Tibial artery (tissue), 4 donors: ENCODE measurements at places on chromosomes 1 and 21.

GRCh38 chr1:213600879-213601278 is 386.9 kb upstream of the PROX1 start:
- no peak for DNase-seq

DNA sequence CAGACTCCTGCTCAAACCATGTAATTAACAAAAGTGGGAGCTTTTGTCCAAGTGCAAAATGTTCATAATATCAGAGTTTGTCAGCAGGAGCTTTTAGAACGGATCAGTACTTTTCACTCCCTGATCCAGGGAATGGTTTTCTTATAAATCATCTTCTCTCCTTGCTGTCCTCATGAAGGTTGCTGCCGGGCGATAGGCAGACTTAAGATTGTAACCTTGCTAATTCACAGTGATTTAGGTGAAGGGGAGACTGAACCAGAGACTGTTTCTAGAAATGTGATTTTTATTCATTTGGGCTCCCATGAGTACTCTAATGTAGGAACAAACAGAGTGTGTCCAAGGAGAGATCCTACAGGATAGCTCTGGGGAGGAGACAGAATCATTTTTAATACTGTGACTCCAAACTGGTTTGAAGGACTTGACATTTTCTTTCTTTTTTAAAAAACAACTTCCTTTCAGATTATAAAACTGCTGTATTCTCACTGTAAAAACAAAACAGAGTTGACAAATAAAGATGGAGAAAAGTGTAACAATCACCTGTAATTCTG is 23.7 kb downstream of the ELAVL4 start:
- DNase-seq = no peak

GRCh38 chr1:4149831-4150230 is 249.8 kb upstream of the C1orf174 start:
- no peak for DNase-seq

- no peak for DNase-seq
Measured at GRCh38 chr1:93180723-93181613, at the start of gene CCDC18. Gene CCDC18 (plus strand): TSS chr1:93180724. CDS start chr1:93183362, 2,638 bp downstream.

GRCh38 chr21:33493756-33494155 is 2.2 kb upstream of the DNAJC28 start:
- DNase-seq = no peak

GRCh38 chr21:21458124-21458631 is 460.0 kb downstream of the NCAM2 start:
- no peak for DNase-seq

- no peak for DNase-seq
Measured at GRCh38 chr1:97013136-97013535, 291.6 kb downstream of the PTBP2 start.

GRCh38 chr1:174262349-174263241 is 103.3 kb downstream of the RABGAP1L start:
- DNase-seq = no peak

GRCh38 chr1:174232761-174233160 is 73.4 kb downstream of the RABGAP1L start:
- no peak for DNase-seq

DNA sequence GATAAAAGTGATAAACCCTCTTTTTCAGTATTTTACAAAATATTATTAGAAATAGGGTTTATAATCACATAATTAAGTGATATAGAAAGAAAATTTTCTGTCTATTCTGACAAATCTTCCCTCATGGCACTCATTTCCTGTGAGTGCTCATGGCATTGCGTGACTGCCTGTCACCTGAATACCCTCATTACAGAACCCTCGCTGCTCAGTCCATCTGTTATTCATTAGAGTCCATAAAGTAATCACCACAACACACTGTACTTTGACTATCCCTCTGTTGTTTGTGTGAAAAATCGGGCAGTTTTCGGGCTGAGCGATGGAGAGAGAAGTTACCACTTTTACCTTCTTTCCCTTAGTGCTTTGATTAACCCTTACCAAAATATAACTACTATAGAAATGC is 100.4 kb upstream of the BRINP3 start:
- no peak for DNase-seq

GRCh38 chr1:163537809-163538208 is 216.1 kb downstream of the NUF2 start:
- no peak for DNase-seq

GRCh38 chr1:77027847-77028246 is 160.6 kb downstream of the ST6GALNAC5 start:
- no peak for DNase-seq

DNA sequence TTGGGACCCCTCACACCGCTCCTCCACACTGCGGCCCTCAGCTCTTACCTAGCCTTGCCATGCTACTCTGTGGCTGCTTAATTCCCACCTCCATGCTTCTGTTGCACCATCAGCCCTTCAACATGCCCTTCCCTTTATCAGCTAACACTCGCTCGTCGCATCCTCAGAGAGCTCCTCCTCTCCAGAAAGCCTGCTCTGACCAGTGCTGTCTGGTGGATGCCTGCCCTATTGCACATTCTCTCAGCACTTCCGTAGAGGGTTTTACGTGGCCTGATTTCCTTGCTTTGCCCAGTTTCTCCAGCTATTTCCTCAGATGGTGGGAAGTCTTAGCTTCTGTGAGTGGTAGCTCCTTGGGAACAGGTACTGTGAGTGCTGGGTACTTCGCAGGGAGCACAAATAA is 10.3 kb upstream of the LAD1 start:
- no peak for DNase-seq

GRCh38 chr1:217105437-217105836 is 382.2 kb upstream of the ESRRG start:
- no peak for DNase-seq

DNA sequence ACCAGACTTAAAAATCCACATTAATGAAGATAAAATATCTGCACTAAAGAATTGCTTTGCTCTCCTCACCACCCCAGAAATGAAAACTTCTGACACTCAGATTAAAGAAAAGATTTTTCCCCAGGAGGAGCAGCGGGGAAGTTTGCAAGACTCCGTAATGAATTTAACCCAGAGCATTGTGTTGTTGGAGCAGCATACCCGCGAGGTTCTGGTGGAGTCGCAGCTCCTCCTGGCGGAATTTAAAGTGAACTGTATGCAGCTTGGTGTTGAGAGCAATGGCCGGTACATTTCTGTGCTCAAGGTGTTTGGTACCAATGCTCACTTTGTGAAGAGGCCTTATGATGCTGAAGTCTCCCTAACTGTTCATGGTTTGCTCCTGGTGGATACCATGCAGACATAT is 46.4 kb downstream of the VPS13D start:
- no peak for DNase-seq

- DNase-seq = no peak
Measured at GRCh38 chr1:93910305-93910704, 1.1 kb upstream of the GCLM start.

- no peak for DNase-seq
Measured at GRCh38 chr1:110264430-110264829, 54.3 kb downstream of the KCNC4 start.

DNA sequence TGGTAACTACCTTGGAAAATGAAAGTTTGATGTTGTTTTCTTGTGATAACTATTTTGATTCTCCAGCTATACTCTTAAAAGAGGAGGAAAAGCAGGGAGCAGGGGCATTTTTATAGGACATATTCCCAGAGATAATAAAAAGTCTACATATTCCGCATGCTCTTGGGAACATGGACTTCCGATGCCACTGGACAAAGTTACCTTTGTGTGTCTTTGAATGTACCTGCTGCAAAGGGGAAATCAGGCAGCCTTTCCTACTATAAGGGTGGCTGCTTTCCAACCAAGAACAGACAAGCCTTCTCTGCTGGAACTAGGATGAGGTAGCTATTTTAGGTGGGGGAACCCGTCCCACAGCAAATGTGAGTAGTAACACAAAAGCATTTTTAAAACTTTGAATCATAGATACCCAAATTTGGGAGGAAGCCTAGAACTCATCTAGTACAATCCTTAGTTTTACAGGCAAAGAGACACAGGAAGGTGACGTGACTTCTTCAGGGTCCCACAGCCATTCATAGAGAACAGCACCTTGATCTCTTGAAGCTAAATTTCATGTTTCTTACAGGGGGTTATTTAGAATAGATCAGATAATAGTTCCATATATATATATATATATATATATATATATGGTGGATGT is 179.9 kb downstream of the FASLG start:
- DNase-seq = no peak

DNA sequence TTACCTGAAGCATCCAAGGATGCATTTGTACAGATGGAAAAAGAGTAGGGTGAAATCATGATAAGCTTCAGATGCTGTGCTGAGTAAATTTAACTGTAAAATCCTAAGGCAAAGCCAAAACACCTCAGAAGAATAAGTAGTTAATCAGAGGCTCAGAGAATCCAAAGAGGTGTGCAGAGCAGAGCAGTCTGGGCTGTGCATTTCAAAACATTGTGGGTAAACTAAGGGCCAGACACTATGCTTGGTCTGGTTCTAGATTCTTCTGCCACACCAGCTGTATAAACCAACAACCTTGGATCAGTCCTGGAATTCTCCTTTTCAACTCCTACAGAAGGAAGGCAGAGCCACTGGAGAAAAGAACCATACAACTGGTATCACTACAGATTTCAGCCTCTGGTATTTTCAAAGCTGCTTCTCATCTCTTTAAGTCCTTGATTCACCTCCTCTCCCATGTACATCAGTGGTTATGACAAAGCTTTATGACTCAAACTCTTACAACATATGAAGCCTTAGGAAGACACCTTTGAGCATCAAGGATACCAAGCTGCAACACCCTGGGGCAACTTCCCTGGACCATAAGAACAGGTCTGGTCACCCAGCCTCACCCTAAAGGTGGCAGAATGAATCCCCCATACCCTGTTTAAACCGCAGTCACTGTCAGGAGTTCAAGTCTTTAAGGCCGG is 11.6 kb upstream of the HIPK1 start:
- no peak for DNase-seq

DNA sequence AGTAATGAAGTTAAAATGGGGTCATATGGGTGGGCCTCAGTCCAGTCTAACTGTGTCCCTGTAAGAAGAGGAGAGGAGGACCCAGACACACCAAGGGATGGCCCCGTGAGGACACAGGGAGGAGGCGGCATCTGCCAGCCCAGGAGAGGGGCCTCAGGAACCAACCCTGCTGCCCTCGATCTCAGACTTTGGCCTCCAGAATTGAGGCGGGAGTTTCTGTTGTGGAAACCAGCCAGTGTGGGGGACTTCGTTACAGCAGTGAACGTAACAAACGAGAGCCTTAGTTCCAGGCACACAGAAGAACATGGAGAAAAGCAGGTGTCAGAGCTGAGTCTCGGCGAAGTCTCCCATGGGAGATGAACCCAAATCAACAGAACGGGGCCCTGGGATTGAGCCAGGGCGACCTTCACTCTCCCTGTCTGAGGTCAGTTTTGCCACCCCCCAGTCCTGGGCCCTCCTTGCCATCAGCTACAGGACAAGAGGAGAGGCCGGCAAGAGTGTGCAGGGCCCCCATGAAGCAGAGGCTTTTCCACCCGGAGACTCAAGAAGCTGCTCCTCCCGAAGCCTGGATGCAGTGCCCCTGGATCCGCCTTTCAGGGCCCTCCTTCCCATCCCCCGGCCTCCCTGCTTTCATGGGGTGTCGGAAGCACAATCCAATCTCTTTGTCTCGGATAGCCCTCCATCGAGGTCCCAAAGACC is 36.6 kb downstream of the TFF3 start:
- DNase-seq = no peak

DNA sequence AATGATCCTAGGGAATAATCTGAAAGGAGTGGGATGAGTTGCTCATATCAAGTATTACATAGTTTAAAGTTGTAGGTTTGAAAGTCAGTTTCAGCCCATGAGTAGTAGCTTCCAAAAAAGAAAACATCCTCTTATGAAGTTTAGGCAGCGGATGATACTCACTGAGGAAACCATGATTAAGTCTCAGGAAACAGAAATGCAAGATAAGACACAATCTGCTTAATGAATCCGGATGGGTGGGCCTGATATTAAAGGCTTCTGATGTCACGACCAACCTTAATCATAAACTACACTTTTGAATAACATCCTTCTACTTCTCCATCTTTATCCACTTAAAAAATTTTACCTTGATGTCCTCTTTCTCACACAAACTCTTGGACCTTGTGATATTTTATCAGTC is 61.8 kb downstream of the S1PR1 start:
- no peak for DNase-seq

DNA sequence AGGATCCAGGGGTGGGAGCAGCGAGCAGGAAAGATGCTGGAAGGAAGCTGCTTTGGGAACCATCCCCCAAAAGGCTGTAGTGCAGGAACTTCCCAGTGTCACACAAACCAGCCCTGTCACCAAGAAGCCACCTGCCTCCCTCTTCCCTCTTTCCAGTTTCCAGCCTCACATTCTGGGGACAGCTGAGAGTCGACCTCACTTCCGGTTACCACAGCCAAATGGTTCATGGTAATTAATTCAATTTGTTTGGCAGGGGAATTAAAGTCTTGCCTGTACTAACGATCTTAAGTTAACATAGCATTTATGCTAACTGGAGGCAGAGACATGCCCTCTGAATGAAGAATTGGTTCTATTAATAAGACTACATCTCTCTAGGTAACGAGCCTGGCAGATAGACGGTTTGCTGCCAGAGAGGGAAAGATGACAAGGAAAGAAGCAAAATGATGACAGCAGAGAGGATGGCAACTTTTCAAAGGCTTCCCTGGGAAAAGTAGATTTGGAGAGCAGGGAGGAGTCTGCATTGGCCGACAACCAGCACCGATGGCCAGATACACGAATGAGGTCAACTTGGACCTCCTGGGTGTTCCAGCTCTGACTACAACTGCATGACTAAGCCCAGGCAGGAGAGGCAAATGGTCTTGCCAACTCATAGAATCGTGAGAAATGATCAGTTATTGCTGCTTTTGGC is 64.1 kb downstream of the TMCO4 start:
- peak; percentile 94 for DNase-seq

- DNase-seq = no peak
Measured at GRCh38 chr1:7113136-7113535, 327.9 kb downstream of the CAMTA1 start.

- no peak for DNase-seq
Measured at GRCh38 chr1:21518774-21519455, 9.7 kb downstream of the ALPL start.

- DNase-seq = peak; percentile 63
Measured at GRCh38 chr1:47765742-47766485, 231.3 kb downstream of the TRABD2B start.

DNA sequence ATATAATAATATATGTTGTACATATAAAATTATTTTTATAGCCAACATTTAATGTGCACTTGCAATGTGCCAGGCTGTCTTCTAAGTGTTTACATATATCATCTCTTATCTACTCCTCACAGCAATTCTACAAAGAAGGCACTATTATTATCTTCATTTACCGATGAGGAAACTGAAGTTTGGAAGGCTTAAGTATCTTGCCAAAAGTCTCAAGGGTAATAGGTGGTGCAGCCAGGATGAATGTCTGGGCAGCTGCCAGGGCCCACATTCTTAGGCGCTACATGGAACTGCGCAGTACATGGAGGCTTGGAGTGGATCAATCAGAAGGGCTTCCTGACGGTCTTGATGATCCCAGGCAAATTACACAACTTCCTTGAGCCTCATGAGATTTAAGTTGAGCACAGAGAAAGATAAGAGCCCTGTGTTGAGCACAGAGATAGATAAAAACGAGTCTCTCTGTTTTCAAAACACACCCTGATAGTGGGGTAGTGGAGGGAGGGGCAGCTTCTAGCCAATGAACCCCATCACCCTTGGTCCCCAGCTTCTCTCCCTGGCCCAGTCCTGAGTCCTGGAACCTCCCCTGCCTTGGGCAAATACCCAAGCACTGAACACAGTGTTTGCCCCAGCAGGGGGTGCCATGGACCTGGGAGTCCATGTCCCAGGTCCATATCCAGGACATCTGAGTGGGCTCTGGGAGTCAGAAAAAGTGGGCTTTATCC is 9.2 kb downstream of the POU3F1 start:
- DNase-seq = no peak

GRCh38 chr1:207897188-207897587 is 13.7 kb downstream of the CD34 start:
- DNase-seq = no peak

GRCh38 chr1:234840253-234840652 is 230.3 kb upstream of the IRF2BP2 start:
- no peak for DNase-seq
